Activated T-cell treated with anti-CD3 and anti-CD28 coated beads, Interleukin-2, amount 50 U/mL, for 72 hours (primary cell): ENCODE measurements at places on chromosomes 11 and 22. TPM values are rescaled to one million over a fixed set of nuclear protein-coding genes. Genes with fewer than 3 reads are reported as not detected.

GRCh38 chr22:38424525-38425080, 30.4 kb downstream of the KCNJ4 start:
- no peaks in the 10 kb centered on the region for H3K4me1 ChIP-seq
- no peak for DNase-seq
- no peaks in the 10 kb centered on the region for H3K27me3 ChIP-seq
- no peak overlapping the region for H3K27ac ChIP-seq

RRP7A gene
- 35.9 TPM for total RNA-seq

- H3K36me3 ChIP-seq, result no peaks in the 10 kb centered on the region
- no peak overlapping the region for H3K4me3 ChIP-seq
- H3K27ac ChIP-seq, result no peak overlapping the region
- peaks cover 7% of the 10 kb centered on the region for H3K4me1 ChIP-seq
- peaks cover 24% of the 10 kb centered on the region for H3K27me3 ChIP-seq
Measured at GRCh38 chr11:69912911-69913451, 93.8 kb upstream of the FGF3 start.

SMARCB1 gene
- 67.4 TPM for total RNA-seq

DNA sequence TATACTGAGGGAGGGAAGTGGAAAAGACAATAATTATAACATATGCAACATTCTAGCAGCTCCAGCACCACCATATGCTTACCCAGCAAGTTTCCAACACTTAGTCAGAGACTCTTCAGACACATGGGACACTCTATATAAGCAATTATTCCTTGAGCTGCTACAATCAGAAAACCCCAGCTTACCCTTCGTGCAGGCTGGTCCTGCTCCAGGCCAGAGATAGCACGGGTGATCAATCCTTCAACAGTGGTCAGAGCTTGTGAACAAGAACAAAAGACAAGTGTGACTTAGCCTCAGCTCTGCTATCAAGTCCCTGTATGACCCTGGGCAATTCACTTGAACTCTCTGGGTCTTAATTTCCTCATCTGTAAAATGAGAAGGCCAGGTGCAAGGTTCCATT, 1.5 kb downstream of the ZPR1 start:
- peaks cover 76% of the 10 kb centered on the region for H3K4me1 ChIP-seq
- peaks cover 20% of the 10 kb centered on the region for H3K36me3 ChIP-seq
- H3K4me3 ChIP-seq, result peak overlapping the region; percentile 94
- no peaks in the 10 kb centered on the region for H3K27me3 ChIP-seq
- H3K27ac ChIP-seq, result peak overlapping the region; percentile 81

GRCh38 chr11:58963551-58964104, 24.3 kb downstream of the GLYATL1 start:
- peaks cover 6% of the 10 kb centered on the region for H3K4me1 ChIP-seq
- peaks cover 28% of the 10 kb centered on the region for H3K27me3 ChIP-seq
- no peak overlapping the region for H3K4me3 ChIP-seq
- no peak for DNase-seq
- H3K36me3 ChIP-seq, result no peaks in the 10 kb centered on the region
- no peak overlapping the region for H3K27ac ChIP-seq

BACE1 gene
- total RNA-seq, result 1.1 TPM

DNA sequence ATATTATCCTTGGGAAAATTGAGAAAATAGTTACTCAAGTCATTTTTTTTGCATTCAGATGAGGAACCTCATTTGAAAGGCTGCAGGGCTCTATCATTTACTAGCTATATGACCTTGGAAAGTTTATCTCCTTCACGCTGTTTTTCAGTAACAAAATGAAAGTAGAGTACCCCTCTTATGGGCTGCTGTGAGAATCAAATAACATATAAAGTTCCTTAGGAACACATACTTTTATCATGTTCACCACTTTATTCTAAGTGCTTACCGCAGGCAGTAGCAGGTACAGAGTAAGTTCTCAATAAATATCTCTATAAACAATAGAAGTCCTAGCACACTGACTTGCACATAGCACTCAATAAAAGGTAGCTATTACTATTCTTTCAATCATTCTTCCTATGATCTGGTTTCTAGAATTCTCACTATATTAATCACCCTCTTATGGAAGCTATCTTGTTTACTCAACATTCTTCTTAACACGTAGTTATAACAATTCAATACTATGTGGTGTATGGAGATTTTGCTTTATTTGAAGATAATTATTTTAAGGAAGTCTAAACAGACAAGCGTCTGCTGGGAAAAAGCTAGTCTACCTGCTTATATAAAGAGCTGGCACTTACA, 1.9 kb downstream of the C11orf71 start:
- peaks cover 39% of the 10 kb centered on the region for H3K4me1 ChIP-seq
- H3K4me3 ChIP-seq, result peak overlapping the region; percentile 99

DNA sequence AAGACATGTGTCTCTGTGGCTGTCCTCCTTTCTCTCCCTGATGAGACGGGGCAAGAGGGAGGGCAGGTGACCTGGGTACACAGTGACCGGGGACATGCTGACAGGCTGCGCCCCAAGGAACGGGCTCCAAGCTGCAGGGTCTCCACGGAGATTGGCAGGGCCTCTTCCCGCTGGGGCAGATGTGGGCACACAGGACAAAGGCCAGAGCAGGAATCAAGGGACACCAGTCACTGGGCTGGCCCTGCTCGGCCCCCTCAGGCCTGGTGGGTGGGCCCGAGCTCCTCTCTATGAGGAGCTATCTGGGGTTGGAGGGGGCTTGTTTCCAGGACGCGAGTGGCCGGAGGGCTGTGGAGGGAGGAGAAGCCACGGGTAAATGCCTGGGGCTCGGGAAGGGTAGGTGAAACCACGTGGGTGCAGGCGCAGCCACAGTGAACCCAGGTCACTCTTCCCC, 11.2 kb downstream of the PNPLA5 start:
- no peaks in the 10 kb centered on the region for H3K36me3 ChIP-seq
- no peaks in the 10 kb centered on the region for H3K4me1 ChIP-seq
- no peak overlapping the region for H3K4me3 ChIP-seq
- H3K27me3 ChIP-seq, result peaks cover 17% of the 10 kb centered on the region

BIRC3 gene
- total RNA-seq, result 155 TPM

DNA sequence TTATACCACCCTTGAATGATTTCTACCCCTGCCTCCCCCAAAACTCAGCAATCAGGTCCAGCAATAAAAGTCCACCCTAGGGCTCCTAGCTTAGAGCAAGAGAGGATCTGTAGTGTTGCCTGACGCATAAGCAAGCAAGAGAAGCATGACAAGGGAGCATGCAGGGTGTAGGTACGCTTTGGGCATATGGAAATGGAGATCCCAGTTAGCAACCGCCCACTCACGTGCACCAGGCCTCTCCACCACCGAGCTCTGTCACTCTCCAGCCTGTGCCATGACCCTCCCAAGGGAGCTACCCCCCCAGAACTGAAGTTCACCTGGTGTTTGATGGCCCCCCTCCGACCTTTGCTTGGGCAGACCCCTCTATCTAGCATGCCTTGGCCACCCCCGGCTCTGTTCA, 39.4 kb downstream of the SERPINH1 start:
- no peaks in the 10 kb centered on the region for H3K36me3 ChIP-seq
- no peak overlapping the region for H3K27ac ChIP-seq
- H3K4me3 ChIP-seq, result no peak overlapping the region

DNA sequence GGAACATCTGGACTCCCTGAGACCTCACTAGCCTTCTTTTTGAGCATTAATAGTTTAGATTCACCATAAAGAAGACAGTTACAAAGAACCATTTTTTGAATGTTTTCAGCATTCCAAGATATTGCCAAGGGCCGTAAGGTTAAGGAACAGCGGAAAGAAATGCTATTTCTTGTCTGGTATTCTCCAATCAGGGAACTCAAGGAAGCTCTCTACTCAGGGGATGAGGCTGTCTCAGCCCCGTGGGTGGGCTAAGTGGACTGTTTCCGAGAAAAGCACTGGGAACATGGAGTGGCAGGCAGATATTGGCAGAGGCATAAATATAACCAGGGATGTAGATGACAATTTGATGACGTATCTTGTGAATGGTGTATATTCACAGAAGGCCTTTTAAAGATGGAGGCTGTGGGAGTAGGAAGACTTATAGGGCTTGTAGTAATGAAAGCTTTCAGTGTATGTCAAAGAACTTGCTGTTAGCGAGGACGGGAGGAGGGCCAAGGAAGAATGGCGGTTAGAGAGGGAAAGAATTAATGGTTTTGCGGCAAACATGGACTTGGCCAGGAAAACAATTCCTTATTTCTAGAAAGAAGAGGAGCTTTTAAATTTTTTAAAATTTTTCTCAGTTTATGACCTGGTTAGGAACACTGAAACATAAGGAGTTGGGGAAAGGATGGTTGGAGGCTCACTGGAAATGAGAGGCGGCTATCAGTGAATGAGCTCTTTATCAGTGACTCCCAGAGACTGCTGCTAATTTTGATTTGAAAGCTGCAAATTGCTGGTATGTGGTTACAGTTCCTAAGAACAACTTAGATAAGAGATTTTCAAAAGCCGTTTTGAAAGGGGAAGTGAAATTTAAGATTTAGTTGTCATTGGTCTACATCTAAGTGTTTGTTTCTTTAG, 64.6 kb downstream of the ST3GAL4 start:
- peaks cover 17% of the 10 kb centered on the region for H3K4me1 ChIP-seq
- no peak overlapping the region for H3K4me3 ChIP-seq
- no peak for DNase-seq
- H3K27ac ChIP-seq, result no peak overlapping the region
- H3K27me3 ChIP-seq, result peaks cover 18% of the 10 kb centered on the region

CDC42BPG gene
- total RNA-seq, result 1.1 TPM

CD6 gene
- 313 TPM for total RNA-seq

DNA sequence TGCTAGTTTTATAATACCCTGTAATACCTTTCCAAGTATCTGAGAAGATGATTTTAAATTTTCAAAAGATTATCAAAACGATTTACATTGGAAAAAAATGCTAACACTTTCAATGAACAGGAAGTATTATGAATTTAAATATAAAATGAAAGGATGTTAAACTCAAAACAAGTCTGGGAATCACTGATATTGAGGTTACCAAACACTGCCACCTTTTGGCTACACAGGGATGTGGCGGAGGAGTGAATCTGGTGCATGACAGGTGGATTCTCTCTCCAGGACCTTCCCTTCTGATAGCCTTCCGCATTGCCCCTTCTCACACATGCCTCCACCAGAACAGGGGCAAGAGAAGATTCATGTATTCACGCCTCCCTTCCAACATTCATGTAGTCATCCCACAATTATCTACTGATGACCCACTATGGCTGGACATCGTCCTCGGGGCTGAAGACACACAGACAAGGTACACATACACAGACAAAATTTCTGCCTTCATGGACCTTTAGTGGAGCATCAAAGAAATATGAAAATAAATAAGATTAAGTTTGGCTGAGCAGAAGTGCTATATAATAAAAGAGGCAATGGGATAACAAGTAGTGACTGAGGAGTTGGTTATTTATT, 34.7 kb downstream of the ATG16L2 start:
- H3K27ac ChIP-seq, result no peak overlapping the region
- H3K36me3 ChIP-seq, result no peaks in the 10 kb centered on the region
- H3K4me3 ChIP-seq, result no peak overlapping the region
- no peaks in the 10 kb centered on the region for H3K4me1 ChIP-seq
- no peaks in the 10 kb centered on the region for H3K27me3 ChIP-seq

GRCh38 chr22:30183861-30184278, 62.7 kb downstream of the LIF start:
- peak overlapping the region; percentile 97 for H3K27ac ChIP-seq
- peak overlapping the region; percentile 76 for H3K4me3 ChIP-seq
- no peaks in the 10 kb centered on the region for H3K27me3 ChIP-seq
- no peak for DNase-seq
- H3K4me1 ChIP-seq, result peaks cover 92% of the 10 kb centered on the region
- H3K36me3 ChIP-seq, result no peaks in the 10 kb centered on the region

HEPHL1 gene
- not detected for total RNA-seq

GRCh38 chr22:22576244-22576988, 17.4 kb upstream of the PRAME start:
- peak; percentile 43 for DNase-seq
- H3K4me3 ChIP-seq, result no peak overlapping the region
- no peaks in the 10 kb centered on the region for H3K36me3 ChIP-seq
- peaks cover 15% of the 10 kb centered on the region for H3K27me3 ChIP-seq
- H3K4me1 ChIP-seq, result no peaks in the 10 kb centered on the region
- H3K27ac ChIP-seq, result no peak overlapping the region

GRCh38 chr22:42959576-42960509, 55.1 kb downstream of the PACSIN2 start:
- no peaks in the 10 kb centered on the region for H3K36me3 ChIP-seq
- no peaks in the 10 kb centered on the region for H3K27me3 ChIP-seq
- peak overlapping the region; percentile 79 for H3K4me3 ChIP-seq
- peak overlapping the region; percentile 49 for H3K27ac ChIP-seq

DNA sequence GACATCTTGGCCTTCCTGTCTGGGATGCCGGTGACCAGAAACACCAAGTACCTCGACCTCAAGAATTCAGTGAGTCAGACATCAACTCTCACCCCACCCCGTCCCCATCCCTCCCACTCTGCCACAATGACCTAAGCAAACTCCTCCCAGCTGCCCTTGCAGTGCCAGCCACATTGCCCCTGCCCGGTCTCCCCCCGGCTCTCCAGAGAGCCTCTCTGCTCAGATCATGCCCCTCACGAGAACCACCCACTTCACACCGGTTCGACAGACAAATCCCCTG, 23.6 kb upstream of the MYRF start:
- no peaks in the 10 kb centered on the region for H3K27me3 ChIP-seq
- H3K4me1 ChIP-seq, result peaks cover 9% of the 10 kb centered on the region
- H3K36me3 ChIP-seq, result no peaks in the 10 kb centered on the region
- H3K4me3 ChIP-seq, result no peak overlapping the region

GRCh38 chr11:44834846-44835245, 108.1 kb downstream of the TSPAN18 start:
- no peak overlapping the region for H3K4me3 ChIP-seq
- no peaks in the 10 kb centered on the region for H3K27me3 ChIP-seq
- H3K36me3 ChIP-seq, result peaks cover 2% of the 10 kb centered on the region
- H3K27ac ChIP-seq, result no peak overlapping the region

- DNase-seq, result no peak
- H3K4me3 ChIP-seq, result no peak overlapping the region
- no peaks in the 10 kb centered on the region for H3K27me3 ChIP-seq
- H3K27ac ChIP-seq, result no peak overlapping the region
- H3K4me1 ChIP-seq, result peaks cover 7% of the 10 kb centered on the region
Measured at GRCh38 chr11:35380603-35381002, 38.8 kb downstream of the SLC1A2 start.

ZNF408 gene
- total RNA-seq, result 17.8 TPM

DNA sequence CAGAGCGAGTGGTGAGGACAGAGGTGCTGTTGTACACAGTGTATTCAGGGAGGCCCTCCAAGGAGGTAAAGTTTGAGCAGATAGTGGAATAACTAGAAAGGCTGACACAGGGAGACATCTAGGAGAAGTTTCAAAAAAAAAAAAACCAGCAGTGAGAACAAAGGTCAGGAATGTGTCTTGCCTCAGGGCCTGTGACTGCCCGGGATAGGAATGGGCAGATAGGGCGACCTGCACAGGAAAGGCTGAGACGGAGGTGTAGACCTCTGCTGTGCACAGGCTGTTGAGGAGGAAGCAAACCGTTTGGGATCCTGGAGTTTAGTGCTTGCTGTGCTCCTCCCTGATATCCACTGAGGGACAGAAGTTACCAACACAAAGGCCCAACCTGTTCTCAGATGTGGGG, 406.5 kb upstream of the B3GAT1 start:
- DNase-seq, result no peak
- no peaks in the 10 kb centered on the region for H3K36me3 ChIP-seq
- no peak overlapping the region for H3K4me3 ChIP-seq
- H3K27me3 ChIP-seq, result peaks cover 31% of the 10 kb centered on the region
- no peak overlapping the region for H3K27ac ChIP-seq
